T-helper 2 cell (primary cell): ENCODE measurements at places on chromosomes 6 and 20.
A peak's percentile ranks its signal among the peaks of the same experiment; 100 is the strongest.

- no peak for DNase-seq
Measured at GRCh38 chr20:7977709-7978108, 37.5 kb upstream of the HAO1 start.

DNA sequence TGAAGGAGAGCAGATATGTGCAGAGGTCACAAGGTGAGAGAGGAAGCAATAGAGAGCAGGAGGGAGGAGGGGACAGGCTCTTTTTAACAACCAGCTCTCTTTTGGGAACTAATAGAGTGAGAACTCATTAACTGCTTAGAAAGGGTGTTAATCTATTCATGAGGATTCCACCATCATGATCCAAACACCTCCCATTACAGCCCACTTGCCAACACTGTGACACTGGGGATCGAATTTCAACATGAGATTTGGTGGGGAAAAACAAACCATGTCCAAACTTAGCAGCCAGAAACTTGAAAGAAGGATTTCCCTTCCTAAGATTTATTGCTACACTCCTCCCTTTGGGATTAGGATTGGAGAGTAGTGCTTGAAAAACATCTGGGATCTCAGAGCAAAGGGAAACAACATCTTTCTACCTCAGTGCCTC, 135.5 kb upstream of the PLCB4 start:
- DNase-seq, result no peak

- DNase-seq, result no peak
Measured at GRCh38 chr6:166617359-166617758, 9.7 kb downstream of the RPS6KA2 start.

GRCh38 chr6:1595271-1596087, 14.2 kb upstream of the FOXC1 start:
- DNase-seq, result no peak

DNA sequence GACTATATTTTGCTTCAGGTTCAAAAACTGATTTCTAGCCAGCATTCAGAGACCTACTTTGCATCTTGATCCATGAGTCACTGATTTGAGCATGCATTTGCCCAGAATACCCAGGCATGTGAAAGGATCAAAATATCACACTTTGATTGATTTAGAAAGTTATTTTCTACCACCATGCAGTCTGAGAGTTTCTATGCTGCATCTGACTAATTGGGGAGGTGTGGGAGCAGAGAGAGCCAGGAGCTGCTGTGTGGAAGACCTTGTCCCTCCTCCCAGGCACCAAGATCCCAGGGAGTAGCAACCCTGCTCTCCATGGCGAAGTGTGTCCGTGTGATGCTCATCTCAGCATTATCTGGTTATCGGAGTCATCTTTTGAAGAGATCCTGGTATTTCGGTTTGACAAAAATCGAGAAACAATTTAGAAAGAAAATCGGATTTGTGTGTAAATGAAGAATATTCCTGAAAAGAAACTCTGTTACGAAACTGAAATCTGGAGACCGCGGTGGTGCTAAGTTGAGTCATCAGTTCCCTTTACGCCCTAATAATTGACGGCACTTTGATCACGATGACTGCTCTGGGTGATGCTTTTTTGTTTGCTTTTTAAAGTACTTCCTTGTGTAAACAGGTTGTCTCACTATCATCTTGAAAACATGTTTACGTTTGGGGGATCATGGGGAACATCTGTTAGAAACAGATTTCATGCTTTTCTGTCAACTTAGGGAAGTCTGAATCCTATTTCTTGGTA, 193.4 kb downstream of the BACH2 start:
- peak; percentile 22 for DNase-seq

DNA sequence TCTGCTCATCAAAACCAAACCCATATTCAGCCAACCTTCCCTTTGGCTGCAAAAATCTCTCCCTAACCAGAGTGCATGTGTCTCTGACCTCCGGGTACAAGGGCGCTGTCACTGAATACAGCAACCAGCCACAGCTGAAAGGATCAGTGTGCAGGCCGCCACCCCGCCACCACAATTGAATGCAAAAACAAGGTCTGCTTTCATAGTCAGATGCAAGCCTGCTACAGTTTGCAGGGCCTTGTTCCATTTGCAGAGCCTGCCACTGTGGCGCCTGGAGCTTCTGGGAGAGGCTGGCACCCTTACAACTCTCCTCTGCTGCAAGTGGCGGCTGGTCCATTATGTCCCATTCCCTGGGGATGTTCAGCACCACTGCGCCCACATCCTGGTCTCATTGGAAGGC, 23.5 kb downstream of the MDGA1 start:
- DNase-seq, result no peak

- DNase-seq, result no peak
Measured at GRCh38 chr6:159212525-159213280, 43.5 kb downstream of the FNDC1 start.

DNA sequence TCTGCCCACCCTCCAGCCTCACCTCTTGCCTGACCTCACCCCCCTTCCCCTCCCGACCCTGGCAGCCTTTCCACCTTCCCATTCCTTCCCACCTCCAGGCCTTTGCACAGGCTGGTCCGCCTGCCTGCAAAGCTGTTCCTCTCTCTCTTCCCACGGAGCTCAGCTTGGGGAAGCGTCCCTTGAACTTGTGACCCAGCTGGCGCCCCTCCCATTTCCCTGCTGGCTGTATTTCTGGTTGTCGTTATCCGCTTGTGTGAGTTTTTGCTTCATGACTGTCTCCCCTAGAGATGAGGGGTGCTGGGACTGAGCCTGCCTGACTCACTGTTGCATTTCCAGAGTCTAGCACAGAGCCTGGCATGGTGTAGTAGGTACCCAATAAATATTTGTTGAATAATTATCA, 32.5 kb downstream of the VSTM2L start:
- DNase-seq, result no peak

- no peak for DNase-seq
Measured at GRCh38 chr20:50481741-50482140, 28.4 kb upstream of the PTPN1 start.

DNA sequence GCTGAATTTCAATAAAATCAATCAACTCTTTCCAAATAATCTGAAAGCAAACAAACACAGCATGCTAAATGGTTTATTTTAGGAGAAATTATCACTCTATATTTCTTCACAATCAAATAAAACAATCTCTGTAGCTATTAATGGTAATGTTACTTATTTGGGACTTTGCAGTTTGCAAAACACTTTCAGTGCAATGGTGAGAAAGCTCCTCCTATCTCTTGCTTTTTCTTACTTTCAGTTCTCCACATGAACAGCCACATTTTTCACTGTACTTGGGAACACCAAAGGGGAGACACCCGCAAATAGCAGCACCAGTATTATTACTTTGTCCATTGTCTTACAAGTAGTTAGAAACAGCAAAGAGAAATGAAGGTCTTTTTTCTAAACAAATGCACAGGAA, 92.4 kb downstream of the DST start:
- no peak for DNase-seq
